ENCODE measurements at places on chromosomes 2 and 18.

- no peak for DNase-seq
Measured at GRCh38 chr2:143839456-143839855, 680.5 kb downstream of the ZEB2 start.

- no peak for DNase-seq
Measured at GRCh38 chr2:62270728-62271127, 74.8 kb downstream of the B3GNT2 start.

DNA sequence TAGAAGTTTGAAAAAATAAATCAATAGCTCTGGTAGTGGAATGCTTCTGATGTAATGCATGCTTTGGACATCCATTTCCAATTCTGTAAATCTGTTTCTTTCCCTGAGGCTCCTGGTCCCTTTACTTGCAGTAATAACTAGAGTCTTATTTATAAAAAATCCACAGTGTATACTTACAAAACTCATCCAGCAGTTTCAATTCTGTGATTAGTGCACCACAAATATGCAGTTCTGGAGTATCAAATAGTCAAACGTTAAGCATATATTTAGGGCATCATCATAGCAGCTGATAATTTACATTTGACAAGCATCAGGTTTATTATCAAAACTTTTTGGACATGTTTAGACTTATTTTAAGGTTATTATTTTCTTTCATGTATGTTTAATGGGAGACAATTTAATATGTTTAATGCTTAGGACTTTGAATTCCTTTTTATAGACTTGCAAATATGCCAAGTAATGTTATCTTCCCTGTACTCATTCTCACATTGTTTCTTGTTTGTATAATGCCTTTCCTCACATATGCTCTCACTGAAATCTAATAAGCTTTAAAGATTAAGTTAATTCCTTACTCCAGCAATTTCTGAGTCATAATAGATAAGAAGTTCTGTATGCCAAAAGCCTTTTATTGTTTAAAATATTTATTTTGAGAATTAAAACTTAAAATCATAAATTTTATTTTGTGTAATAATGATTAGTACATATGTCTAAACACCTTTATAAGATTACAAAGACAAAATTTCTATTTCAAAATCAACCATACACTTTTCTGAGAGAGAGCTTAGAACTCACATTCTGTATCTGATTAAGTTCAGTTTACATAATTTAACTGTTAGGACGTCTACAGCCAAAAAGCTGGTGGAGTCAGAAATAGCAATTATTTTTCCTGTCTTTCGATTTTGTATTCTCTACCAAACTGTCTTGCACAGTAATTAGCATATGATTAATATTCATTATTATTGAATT, 341.5 kb upstream of the TMEFF2 start:
- DNase-seq, result no peak

DNA sequence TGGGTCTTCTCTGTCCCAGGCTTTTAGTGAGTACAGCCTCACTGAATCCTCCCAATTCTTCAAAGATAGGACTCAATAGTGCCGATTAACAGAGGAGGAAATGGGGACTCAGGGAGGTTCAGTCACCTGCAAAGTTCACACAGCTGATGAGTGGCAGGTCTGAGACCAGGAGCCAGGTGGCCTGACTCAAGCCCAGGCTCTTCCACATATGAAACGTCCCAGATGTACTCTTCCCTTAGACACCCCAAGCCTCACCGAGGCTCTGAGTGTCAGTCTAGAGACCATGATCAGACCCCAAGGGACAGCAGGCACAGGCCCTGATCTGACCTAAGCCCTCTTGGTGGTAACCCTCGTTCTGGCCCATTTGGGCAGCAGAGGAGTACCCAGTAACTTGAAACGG, 115.2 kb downstream of the INHBB start:
- no peak for DNase-seq

DNA sequence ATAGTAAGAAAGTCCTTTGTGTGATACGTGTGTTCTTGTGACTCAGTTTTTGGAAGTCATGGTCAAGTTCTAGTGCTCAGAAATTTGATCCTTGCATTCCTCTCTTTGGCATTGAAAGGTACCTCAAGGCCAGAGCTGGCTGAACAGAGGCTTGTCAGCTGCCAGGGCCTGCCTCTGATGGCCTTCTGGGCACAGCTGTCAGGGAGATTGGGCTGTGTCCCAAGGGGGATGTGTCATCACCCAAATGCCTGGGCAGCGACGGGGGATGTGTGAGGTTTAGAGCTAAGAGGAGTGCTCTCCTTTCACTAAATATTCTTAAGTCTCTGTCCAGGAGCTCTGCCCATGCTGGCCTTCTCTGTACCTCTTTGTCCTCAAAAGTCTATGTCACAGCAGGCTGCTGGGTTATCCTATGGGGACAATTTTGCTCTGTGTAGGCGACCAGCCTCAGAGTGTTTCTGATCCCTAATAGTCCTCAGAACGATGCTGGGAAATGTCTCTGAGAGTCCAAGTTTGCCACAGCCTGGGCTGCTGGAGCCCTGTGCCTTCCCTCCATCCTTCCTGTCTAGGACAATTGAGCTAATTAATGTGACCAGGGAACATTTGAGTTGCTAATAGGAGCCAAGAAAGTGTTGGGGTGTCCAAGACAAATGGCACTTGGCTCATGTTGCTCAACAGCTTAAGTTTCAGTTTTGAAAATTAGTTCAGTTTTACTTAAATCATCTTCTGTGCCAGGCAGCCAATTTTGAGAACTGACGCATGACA, 115.4 kb upstream of the ZNF521 start:
- no peak for DNase-seq

DNA sequence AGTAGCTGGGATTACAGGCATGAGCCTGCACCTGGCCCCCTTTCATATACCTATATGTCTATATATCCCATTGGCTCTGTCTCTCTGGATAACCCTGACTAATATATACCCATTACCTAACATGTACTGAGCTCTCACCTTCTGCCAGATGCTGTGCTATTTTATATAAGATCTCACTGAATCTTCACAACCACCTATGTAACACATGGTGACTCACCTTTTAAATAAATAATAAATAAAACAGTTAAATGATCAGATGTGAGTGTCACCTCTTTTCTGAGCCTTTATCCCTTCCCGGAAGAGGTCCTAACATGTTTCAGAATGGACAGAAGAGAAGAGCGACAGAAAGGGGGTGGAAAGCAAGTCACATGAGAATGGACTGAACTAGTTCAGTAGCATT, 123.1 kb downstream of the SPIRE1 start:
- DNase-seq, result no peak

DNA sequence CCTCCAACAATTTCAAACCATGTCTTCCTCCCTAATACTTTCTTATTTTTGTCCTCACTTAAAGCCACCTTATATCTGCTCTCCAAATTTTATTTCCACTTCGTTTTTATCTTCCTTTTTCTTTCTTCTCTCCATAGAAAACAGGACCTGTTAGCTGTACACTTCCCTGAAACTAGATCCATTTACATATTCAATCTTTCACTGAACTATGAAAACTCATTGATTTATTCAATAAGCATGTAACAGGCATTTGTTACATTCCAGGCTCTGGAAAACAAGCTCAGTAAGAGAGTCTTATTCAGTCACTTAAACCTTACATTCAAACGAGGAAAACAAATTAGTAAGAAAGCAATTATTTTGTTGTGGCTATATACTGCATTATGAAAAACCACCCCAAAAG, 1225.3 kb downstream of the SUCLG1 start:
- no peak for DNase-seq

GRCh38 chr2:118954297-118955060, 12.5 kb downstream of the MARCO start:
- DNase-seq, result no peak

DNA sequence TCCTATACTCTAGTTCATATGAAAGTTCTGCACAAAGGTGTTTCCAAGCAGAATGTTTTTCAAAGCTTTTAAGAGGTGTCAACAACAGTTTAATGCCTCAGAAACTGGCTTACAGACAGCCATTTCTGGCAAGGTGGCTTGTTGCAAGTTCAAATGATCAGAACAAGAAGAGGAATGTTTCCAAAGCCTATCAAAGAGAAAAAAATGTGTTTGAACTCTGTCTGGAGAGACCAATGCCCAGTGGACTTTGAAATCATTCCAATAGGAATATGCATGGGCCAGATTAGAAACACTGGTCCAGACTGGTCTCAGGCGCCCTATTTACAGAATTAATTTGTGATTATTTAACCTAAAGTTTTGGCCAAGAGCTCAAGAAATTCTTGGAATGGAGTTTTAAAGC, 106.2 kb downstream of the CPS1 start:
- DNase-seq, result no peak

DNA sequence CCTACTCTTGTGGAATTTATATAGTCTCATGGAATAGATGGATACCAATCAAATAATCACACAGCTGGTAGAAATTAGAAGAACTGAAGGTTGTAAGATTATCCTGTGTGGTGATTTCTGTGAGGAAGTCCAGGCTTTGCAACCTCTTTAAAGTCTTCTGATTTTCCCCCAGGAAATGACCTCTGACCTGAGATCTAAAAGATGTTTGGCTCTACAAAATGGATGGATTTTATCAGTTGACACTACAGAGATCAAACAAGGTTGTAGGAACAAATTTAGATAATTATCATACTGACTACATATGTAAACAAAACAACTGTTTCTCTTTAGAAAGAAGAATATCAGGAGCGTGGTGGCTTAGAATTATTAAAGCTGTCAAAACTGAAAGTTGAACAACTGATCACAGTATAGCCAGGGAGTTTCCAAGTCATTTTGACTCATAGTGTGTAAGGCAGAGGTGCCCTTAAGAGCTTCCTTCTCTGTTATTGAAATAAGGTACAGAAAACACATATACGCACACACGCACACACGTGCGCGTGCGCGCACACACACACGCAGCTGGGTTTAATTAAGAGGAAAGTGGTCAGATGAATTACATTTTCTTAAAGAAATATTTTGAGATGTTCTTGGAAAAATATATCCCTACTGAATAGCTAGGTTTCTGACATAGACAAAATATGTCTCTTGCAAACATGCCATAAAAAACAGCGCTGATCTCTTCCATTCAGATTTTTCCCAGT, 35.5 kb upstream of the PELI1 start:
- DNase-seq, result no peak

DNA sequence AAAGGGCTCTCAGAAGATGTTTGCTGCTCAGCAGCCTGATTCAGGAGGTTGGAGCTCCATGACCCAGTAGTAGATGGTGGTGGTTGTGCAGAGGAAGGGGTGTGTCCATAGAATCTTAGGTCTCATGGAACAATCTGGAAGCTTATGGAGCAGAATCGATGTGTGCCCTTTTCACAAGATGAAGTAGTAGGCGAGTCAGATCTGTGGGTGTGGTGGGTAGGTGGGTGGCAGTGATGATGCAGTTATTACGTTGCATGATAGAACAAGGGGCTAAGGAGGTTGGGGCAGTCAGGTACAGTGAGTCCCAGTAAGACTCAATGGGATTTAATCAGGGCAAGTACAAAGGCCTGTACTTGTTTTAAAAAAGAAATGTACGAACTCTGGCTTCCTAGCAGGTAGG, 9.1 kb downstream of the TET3 start:
- DNase-seq, result no peak

GRCh38 chr18:2337552-2338141, 233.7 kb downstream of the METTL4 start:
- DNase-seq, result no peak

DNA sequence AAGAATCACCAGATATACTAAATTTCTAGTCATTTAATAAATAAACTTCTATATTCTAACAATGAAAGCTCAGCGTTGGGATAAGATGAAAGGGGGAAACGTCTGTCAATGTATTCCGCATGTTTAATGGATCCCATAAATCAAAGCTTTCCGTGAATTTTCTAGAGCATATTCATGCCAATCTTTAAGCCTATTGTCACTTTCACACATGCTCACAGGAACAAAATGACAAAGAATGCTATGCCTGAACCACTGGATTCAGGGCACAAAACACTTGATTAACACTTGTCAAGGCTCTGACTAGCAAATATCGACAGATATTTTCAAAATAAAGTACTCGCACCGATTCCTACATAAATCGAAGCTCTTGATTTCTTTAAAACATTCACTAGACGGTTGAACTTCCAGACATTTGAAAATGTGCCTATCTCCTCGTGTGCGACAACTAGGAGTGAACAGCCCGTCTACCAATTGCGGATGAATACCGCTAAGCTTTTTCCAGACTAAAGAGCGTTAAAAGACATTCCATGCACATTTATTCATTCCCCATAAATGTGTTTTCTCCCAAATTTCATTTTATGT, 1.8 kb downstream of the TLK1 start:
- no peak for DNase-seq

- DNase-seq, result no peak
Measured at GRCh38 chr18:10511236-10511635, 14.6 kb upstream of the NAPG start.

GRCh38 chr18:57961411-57961810, 82.6 kb upstream of the NEDD4L start:
- no peak for DNase-seq

GRCh38 chr18:36543991-36544725, 246.6 kb downstream of the FHOD3 start:
- no peak for DNase-seq

- DNase-seq, result no peak
Measured at GRCh38 chr18:62862466-62862865, 147.1 kb downstream of the PHLPP1 start.

- no peak for DNase-seq
Measured at GRCh38 chr2:224650815-224651439, 65.2 kb downstream of the CCDC195 start.

GRCh38 chr2:107627926-107628325, 198.8 kb upstream of the RGPD4 start:
- no peak for DNase-seq

- DNase-seq, result no peak
Measured at GRCh38 chr2:155357172-155357571, 658.7 kb downstream of the KCNJ3 start.

GRCh38 chr18:34495506-34495905, 214.6 kb upstream of the DTNA start:
- DNase-seq, result no peak

DNA sequence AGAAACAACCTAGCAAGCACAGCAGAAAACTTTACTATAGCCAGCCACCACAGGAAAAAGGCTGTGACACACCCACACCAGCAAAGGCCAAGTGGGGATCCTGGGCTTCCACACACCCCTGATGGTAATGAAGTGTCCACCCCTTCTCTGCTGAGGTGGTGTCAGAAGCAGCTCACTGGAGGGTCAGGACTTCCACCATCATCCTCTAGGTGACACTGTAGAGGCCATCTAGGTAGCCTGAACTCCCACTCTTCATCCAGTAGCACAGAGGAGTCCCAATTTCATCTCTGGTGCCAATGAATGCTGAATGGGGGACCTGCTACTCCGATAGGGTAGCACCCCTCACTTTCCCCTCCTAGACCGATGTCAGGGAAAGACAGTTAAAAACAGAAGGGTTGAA, 1544.4 kb downstream of the LRP1B start:
- no peak for DNase-seq

DNA sequence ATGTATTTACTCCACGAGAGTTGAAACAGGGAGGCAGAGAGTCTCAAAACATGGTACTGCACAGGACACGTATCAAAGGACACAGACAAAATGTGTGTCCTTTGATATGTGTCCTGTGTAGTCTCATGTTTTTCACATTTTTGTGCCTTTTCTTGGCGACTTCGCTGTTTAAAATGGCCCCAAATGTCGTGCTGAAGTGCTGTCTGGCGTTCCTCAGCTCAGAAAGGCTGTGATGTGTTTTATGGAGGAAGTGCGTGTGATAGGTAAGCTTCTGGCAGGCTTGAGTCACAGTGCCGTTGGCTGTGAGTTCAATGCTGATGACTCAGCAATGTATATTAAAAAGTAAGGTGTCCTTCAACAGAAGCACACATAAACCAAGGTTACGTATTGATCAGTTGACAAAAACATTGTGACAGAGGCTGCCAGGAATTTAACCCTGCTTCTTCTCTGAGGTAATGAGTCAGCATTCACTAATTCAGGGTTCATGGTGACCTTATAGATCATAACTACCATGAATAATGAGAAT, 78.2 kb downstream of the DYSF start:
- DNase-seq, result no peak

GRCh38 chr2:103284750-103285149, 522.9 kb downstream of the TMEM182 start:
- no peak for DNase-seq

Measured in stimulated activated CD8-positive, alpha-beta memory T cell treated with anti-CD3 and anti-CD28 coated beads, Interleukin-7, amount 100 ng/mL, for 1 hour (primary cell).